ENCODE measurements at places on chromosomes 12 and 14.

DNA sequence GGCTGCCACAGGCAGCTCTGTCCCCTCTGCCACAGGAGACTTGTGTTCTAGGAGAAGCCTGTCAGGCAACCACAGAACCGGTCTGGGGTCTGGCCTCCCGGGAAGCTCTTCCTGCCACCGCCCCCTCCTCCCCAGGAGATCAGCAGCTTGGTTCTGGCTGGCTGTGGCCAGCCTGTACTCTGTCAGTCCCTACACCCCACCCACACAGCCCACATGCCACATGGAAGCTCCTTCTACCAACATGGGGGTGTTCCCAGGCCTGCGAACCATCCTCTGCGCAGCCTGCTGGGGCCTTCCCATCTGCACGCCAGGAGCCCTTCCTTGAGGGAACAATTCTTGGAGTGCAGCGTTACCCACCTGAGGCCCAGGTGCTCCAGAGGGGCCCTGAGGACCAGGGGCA is 16.8 kb downstream of the TMEM106C start:
- no peak for DNase-seq

GRCh38 chr14:101027291-101027690 is 123.8 kb upstream of the RTL1 start:
- DNase-seq = no peak

GRCh38 chr14:35117112-35117511 is 4.7 kb downstream of the PPP2R3C start:
- DNase-seq = no peak

GRCh38 chr14:56341766-56342493 is 223.7 kb downstream of the PELI2 start:
- DNase-seq = no peak

DNA sequence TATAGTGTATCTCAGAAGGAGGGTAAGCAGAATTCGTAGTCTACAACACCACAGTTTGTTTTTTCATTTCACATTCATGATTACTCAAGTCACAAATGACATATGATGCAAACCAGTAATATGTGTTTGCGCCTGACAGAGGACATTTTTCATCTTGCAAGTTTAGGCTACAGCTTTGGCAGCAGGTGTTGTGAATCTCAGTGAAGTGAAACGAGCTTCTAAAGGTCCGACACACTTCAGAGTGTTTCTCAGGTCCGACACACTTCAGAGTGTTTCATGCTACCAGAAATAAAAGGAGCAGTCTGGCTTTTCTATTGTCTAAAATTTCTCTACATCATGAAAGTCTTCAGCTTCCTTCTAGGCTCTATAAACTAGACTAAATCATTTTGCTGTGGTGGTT is 22.7 kb downstream of the CLEC14A start:
- no peak for DNase-seq

DNA sequence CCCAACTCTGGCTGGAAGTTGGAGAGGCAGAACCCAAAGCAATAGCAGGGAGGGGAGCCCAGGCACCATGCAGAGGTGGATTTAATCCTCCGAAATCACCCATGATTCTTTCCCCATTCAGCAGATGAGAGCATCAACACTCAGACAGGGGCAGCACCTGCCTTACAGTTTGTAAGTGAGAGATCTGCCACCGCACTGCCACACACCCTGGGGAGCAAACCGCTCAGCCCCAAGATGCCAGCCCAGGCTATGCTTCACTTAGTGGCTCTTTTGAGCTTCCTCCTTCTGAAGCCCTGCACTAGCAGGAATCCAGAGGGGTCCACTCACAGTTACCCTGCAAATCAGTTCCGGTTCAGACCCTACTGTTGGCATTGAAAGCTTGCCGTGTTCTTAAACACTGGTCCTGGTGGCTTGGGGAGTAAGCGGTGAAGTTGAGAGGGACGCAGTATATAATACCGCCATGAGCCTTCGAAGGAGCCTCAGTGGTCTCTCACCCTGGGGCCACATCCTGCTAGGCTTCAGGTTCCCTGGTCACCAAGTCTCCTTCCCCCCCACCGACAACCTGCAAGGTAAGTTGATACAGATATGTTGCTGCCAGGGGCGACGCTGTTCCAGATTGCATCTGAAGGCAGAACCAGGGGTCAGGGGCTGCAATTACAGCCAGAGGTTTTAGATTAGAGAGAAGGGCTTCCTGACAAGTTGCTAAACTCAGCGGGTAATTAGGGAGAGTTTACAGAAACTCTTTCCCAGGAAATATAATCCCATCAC is 72.0 kb upstream of the CCND2 start:
- no peak for DNase-seq

DNA sequence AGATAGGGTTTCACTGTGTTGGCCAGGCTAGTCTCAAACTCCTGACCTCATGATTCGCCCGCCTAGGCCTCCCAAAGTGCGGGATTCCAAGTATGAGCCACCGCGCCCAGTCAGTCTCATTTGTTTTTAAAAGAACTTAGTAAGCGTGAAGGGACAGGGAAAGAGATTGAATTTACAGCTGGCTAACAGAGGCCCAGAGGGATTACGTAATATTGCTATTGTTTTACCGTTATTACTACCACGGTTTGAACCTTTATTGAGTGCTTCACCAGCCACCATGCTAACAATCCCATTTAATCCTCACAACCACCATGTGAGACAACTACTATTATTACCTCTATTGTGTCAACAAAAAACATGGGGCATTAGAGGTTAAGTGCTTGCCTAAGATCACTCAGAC is 26.7 kb upstream of the BLTP3B start:
- DNase-seq = no peak

GRCh38 chr14:61512026-61512834 is 183.1 kb upstream of the HIF1A start:
- no peak for DNase-seq

GRCh38 chr12:47741340-47741703 is 16.0 kb upstream of the ENDOU start:
- peak; percentile 39 for DNase-seq

- DNase-seq = no peak
Observed at GRCh38 chr12:86137936-86138335, 118.3 kb downstream of the MGAT4C start.

DNA sequence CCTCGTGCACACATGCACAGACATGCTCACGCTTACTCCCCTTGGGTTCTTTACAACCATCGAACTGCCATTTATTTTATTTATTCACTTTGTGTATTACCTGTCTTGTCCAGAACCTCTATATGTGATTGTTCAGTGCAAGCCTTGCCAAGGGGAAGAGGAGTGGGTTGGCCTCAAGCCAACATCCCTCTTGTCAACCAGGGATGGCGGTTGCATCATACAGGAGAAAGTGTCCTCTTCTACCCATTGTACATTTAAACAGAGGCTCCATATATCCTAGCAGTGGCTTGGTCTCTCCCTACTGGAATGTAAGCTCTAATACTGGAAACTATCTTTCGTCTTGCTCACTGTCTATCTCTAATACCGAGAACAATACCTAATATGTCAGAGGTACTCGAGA is 108.4 kb downstream of the C12orf42 start:
- DNase-seq = no peak

- DNase-seq = no peak
Observed at GRCh38 chr14:101082436-101083384, 179.2 kb upstream of the RTL1 start.

GRCh38 chr12:108211157-108211556 is 82.1 kb downstream of the WSCD2 start:
- no peak for DNase-seq

GRCh38 chr12:33248364-33248763 is 191.3 kb downstream of the SYT10 start:
- no peak for DNase-seq

DNA sequence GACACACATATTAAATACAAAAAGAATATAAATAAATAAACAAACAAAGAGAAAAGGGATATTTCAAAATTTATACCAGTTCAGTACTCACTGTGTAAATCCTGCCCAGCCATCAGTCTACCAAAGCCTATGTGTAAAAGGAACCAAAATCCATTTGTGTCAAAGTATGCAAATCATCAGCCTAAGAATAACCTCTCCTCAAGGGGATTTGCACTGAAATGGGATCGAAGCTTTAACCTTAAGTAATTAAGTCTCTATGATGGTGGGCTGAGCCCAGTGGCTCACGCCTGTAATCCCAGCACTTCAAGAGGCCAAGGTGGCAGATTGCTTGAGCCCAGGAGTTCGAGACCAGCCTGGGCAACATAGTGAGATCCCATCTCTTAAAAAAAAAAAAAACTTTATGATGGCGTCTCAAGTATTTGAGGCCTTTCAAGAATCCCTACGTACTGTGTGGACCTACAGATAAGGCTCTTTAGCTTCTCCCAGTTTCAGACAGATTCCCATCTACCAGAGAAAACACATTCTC is 57.8 kb upstream of the METAP2 start:
- DNase-seq = no peak

- DNase-seq = no peak
Observed at GRCh38 chr14:91252871-91253794, 8.6 kb upstream of the GPR68 start.

DNA sequence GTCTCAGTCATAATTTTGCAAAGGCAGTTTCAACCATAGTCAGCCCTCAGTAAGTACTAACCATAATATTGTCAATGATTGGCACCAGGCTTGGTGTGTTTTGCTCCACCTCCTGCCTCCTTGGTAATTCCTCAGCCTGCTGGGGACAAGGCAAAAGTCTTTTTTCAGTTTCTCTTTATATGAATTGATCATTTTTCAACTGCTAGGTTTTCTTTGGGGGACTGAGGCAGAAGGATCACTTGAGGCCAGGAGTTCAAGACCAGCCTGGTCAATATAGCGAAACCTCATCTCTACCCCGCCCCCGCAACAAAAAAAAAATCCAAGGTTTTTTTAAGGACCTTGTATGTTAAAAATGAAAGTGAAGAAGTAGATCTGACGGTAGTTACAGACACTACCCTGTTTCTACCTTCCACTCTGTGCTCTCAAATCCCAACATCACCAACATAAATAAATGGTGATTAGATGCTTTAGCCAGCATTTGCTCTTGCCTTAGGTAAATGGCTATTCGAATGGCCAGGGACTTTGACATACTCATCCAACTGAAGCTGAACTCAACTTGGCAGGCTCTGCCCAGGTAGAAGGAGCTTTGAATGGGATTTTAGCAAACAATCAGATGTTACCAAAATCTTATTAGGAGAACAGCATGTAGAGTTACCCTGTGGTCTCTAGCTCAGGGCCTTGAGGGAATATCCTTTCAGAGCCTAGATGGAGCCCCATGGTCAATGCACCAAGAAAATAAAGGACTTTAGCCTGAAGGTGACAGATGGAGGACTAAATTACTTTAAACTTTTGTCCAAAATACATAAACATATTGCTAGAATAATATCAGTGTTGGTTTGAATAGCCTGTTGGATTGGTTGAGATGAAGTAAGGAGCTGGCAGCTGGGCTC is 126.9 kb upstream of the AMIGO2 start:
- DNase-seq = no peak

DNA sequence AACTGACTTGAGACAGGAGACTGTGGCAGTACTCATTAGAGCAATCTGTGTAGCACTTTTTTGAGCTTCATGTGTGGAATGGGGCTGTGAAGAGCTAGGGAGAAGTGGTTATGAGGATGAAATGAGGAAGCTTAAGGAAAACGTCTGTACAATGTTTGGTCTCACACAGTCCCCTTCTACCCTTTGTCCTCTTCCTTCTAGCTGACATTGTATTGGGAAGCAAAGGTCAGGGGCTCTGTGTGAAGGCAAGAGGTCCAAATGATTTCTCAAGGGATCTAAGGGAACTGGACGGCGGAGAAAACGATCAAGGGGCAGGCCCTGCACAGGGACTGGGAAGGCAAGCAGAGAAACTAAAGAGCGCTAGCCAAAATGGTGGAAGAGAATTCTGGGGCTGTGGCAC is 13.1 kb upstream of the CIPC start:
- DNase-seq = no peak

DNA sequence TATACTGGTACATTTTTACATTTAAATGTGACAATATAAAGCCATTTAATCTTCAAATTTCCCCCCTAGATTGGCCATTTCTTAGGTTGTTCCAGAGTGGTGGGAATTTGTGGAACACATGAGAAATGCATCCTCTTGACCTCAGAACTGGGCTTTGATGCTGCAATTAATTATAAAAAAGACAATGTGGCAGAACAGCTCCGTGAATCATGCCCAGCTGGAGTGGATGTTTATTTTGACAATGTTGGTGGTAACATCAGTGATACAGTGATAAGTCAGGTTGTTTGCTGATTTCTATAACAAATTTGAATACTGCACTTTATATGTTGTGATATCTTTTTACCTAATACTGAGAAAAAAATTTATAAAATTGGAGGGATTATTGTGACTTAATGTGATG is 7.6 kb upstream of the ZNF410 start:
- no peak for DNase-seq

- no peak for DNase-seq
Observed at GRCh38 chr12:46217541-46218321, 51.1 kb downstream of the SLC38A1 start.

Measured in omental fat pad (tissue), 4 donors.